Activated CD8-positive, alpha-beta memory T cell treated with anti-CD3 and anti-CD28 coated beads for 4 hours (primary cell): ENCODE measurements at places on chromosomes 4 and X.

DNA sequence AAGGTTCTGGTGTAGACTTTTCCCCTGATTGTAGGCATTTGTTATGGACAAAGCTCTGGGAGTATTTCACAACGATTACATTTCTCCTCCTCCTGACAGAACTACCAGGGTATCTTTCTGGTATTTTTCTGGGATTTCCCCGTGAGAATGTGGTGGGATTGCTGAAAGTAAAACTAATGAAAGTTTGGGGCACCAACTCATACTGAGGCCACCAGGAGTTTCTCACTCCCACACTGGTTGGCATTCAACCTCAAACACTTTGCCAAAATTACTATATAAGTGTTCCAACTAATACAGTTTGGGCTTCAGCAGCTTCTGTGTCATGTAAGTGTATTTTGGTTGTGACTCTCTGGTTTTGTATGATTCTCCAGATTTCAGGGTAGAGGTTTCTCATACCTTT, 855.1 kb downstream of the GLUD2 start:
- DNase-seq: no peak

DNA sequence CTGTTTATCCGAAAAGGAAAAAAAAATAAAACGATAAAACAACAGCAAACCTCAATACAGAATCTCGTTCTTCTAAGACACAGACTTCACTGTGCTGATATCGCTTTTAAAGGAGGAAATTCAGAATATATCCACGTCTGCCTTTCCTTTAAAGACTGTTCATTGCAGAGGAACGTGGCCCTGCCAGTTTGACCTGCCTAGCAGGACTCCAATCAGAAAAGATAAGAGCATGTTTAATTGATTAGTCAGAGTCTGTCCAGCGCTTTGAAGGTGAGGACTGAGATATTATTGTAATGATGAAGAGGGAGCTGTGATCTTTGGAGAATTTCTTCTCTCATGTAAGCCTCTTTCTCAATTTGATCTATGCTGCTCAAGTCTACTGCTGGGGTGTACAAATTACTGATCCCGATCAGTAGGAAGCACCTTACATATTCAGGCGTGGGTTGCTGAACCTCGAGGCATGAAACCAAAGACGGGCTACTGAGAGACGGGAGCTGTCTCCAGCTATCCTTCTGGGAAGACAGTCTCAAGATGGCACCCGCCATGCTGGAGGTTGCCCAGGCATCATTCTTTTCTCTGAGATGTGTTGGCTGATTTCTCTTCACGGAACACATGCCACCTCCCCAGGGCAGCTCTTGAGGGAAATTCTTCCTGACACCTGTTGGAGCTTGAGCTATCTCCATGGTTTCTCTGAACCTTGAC, 146.1 kb downstream of the SHOX start:
- DNase-seq: no peak

DNA sequence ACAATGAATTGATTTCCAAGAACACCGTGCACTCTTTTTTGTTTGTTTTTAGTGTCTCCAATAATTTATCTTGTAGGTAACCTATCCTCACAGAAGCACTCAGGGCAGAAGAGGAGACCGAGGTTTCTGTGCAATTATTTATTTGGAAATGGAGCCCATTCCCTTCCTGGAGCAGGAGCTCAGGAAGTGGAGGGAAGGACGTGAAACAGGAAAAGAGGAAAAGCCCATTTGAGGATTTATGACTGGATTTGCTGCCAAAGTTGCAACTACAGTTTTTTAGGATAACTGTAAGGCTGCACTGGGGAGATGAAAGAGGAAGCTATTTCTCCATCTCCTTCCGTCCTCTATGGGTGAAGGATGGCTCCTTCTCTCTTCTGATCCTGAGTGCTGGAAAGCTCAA, 31.7 kb upstream of the MXRA5 start:
- no peak for DNase-seq

DNA sequence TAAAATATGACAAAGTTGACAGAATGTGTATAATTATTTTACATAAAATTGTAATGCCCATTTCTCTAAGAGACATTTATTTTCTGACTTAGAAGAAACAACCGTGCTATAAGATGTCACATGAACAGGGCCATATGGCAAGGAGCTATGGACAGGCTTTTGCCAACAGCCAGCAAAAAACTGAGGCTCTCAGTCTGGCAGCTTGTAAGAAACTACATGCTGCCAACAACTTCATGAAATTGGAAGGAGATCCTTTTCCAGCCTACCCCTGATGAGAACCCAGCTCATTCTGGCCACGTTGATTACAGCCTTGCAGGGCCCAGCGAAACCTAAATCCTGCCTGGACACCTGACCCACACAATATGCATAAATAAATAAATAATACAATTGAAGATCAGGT, 250.3 kb upstream of the ARSJ start:
- DNase-seq: no peak

GRCh38 chr4:58247792-58248191, 1137.6 kb upstream of the IGFBP7 start:
- DNase-seq: no peak

DNA sequence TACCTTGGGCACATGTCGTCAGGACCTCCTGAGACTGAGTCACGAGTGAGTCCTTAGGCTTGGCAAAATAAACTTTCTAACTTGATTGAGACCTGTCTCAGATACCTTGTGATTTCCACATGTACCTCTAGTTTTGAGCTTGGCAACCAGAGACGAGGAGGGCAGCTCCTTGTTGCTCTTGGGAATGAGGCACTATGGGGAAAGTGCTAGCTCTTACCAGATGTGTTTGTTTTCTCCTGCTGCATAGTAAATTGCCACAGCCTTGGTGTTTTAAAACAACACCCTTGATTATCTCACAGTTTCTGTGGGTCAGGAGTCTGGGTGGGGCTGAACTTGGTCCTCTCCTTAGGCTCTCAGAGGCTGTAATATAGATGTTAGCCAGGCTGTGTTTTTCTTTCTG, 59.1 kb upstream of the MAML3 start:
- DNase-seq: no peak

DNA sequence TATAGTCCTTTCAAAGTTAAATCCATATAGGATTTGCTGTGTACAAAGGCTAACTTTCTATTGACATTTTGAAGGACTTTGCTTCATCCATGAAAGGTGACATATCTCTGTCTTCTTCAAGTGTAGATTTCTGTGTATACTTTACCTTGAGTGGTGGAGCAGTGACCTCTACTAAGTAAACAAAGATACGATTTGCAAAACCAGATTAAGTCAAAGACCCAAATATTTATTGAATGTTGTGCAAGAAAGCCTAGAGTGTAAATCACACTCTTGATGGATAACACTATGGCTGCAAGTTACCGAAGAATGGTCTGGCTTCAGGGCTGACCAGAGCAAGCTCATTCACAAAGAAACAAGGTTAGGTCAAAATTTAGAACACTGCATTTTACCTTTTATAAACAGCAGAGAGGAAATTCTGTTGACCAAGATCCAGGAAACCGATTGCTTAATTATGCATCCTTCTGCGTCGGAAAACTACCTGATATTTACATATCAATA, 5.4 kb upstream of the FGG start:
- DNase-seq: no peak

GRCh38 chr4:167021545-167022155, 212.6 kb downstream of the SPOCK3 start:
- DNase-seq: no peak

DNA sequence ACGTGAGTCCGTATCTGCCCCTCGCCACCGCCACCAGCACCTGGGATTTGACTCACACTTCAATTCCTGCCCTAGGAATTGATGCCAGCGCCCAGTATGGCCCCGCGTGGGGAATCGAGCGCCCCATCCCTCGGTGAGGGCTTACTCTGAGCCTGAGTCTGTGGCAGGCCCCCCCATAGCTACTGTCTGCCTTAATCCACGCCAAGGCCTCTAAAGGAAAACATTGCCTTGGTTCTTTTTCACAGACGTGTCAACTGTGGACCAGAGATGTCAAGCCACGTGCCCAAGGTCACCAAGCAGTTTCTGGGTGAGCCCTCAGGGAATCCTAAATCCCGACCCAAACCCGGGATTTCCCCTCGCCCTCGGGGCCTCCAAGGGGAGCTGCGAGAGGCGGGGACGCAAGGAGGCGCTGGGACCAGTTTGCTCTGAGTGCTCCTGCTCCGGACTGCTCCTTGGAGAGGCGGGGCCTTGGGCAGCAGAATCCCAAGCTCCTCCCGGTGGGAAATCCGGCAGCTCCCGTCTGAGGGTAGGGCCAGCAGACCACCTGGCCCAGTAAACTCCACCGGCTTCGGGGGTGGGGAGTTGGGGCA, 12.9 kb downstream of the MSX1 start:
- DNase-seq: no peak

DNA sequence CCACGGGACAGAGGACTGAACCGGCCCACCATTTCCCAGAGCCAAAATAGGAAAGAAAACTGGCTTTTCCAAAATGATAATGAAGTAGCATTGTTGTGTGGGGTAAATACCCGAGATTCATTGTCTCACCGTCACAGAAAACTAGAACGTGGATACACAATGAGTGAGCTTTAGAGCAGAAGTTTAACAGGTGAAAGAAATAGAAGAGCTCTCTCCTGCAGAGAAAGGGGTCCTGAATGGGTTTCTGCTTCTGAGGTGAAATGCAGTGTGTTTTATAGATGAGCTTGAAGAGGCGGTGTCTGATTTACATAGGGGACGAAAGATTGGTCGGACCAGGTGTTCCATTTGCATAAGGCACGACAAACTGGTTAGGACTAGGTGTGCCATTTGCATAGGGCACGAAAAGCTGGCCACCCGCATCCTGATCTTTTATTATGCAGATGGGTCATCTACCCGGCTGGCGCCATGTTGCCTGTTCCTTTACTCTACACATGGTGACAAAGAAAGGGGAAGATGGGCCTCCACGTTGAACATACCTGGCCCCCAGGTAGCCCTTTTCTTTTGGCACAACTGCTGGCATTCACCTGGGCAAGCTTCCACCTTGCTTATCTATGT, 118.1 kb downstream of the ATXN3L start:
- DNase-seq: no peak

GRCh38 chr4:175090116-175090515, 172.0 kb downstream of the ADAM29 start:
- DNase-seq: no peak

DNA sequence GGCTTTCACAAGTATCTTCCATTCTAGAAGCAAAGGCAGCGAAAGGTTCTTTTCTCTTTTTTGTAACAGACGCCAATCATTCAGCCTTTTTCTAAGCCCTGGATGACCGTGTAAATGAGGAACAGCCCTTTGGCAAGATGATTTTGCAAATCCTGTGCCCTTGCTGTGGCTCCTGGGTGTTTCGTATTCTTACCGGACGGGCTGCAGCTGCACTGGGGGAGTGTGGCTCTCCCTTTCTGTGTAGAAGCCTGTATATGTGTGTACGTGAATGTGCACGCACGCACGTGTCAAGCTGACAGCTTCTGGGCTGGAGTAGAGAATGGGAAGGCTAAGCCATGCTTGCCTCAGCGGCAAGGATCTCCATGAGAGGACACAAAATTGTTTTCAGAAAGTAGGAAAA, 8.2 kb downstream of the GRPEL1 start:
- no peak for DNase-seq

DNA sequence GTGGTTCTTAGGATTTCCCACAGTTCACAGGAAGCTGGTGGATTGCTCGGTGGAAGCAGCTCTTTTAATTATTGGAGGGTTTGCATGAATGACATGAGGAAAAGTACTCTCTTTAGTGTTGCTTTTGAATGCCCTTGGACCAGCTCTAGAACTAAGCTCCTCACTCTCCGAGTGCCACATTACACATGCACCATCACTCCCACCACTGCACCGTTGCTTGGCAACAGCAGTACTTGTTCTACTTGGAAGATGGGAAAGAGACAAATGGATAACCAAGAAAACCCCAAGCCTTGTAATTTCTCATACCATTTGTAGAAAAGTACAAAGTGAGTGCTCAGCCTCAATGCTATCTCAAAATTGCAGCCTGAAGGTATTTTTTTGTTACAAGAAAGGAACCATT, 620.2 kb upstream of the BOD1L1 start:
- DNase-seq: no peak

- no peak for DNase-seq
Measured at GRCh38 chrX:80578517-80579105, 158.4 kb downstream of the TENT5D start.

DNA sequence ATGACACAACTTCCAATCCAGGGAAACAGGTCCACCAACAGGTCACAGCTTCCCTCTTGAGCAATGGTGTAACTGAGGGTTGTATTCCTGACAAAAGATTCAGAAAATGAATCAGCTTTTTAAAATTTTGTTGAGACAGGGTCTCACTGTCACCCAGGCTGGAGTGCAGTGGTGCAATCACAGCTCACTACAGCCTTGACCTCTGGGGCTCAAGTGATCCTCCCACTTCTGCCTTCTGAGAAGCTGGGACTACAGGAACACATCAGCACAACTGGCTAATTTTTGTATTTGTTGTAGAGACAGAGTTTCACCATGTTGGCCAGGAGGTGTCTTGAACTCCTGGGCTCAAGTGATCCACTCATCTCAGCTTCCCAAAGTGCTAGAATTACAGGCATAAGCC, 43.7 kb downstream of the SAT1 start:
- DNase-seq: no peak

GRCh38 chr4:100742045-100742444, 224.2 kb upstream of the EMCN start:
- DNase-seq: no peak

GRCh38 chr4:145436796-145437195, 44.9 kb upstream of the SMAD1 start:
- no peak for DNase-seq

- DNase-seq: no peak
Measured at GRCh38 chr4:1051472-1051871, 40.0 kb downstream of the FGFRL1 start.

- DNase-seq: no peak
Measured at GRCh38 chr4:151260526-151260925, 16.4 kb upstream of the PRSS48 start.

GRCh38 chrX:47846040-47846439, 9.3 kb downstream of the ZNF81 start:
- no peak for DNase-seq

DNA sequence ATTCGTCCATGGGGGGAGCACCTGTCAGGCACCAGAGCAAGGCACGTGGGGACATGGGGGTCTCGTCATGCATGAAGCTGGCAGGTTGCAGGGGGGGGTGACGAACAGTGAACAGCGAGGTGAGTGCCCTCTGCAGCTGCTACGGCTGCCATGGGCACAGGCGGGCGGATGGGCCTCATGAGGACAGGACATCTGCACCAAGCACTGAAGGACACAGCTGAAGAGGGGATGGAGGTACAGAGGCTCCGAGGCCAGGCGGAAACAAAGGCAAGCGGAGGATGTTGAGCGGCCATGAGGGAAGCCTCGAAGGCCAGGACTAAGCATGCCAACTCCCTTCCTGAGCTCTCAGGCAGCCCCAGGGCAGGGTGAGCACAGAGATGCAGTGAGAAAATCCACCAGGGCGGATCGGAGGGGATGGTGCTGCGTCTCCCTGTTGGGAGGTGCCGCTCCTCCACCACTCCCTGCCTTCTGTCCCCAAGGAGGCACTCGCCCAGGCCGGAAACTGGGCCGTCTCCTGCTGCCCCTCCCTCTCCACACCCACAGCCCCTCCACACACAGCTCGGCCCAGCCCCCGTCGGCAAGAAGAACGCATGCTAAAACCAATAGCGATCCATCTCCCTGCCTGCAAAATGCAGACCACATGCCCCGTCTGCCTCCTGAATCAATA, 24.6 kb downstream of the ABLIM2 start:
- DNase-seq: no peak
